ENCODE measurements at places on chromosomes 2 and 18.

- H3K4me3 ChIP-seq: no peak overlapping the region
- DNase-seq: no peak
- H3K4me1 ChIP-seq: no peaks in the 10 kb centered on the region
- no peaks in the 10 kb centered on the region for H3K27me3 ChIP-seq
These were observed 258.6 kb downstream of the CAMKMT start for GRCh38 chr2:44620189-44620990.

DNA sequence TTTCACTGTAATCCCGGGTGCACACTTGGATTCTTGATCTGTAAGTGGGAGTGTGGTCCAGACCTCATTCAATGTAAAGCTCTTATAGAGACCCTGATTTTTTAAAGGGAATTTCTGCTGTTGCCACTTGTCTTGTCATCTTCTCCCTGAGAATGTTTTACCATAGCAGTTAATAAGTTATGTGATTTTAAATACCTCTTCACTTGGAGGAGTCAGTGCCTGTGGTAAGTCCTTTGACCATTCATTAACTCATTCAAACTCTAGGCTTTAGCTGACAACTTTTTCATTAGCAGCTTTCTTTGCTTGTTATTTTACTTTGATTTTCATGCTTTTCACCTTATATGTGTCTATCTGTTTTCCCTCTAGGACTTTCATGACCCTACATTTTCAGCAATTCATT, 51.3 kb downstream of the FMNL2 start:
- H3K27ac ChIP-seq: no peak overlapping the region
- no peaks in the 10 kb centered on the region for H3K27me3 ChIP-seq
- peaks cover 5% of the 10 kb centered on the region for H3K36me3 ChIP-seq
- no peak for DNase-seq
- no peak overlapping the region for H3K4me3 ChIP-seq
- H3K4me1 ChIP-seq: peaks cover 7% of the 10 kb centered on the region

GRCh38 chr2:150219861-150220260, 267.6 kb downstream of the RND3 start:
- no peaks in the 10 kb centered on the region for H3K27me3 ChIP-seq
- no peak overlapping the region for H3K27ac ChIP-seq
- H3K4me1 ChIP-seq: peaks cover 2% of the 10 kb centered on the region
- no peak overlapping the region for H3K4me3 ChIP-seq
- no peak for DNase-seq

DNA sequence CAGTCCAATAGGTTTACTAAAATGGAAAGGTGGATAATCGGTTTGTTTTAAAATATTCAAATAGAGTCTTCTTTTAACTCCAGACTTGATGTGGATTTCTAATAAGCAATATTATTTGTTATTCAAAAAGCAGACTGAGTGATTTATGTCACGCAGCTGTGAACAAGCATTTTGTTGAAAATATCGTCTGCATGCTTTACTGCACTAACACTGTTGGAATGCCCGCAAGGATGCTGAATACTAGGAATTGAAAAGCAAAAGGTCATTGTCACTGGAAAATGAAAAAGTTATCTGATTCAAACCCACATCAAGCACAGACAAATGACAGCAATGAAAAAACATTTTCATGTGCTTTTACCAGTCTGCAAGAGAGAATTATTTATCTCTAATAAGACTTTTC, 31.1 kb downstream of the CHN1 start:
- H3K4me1 ChIP-seq: peaks cover 22% of the 10 kb centered on the region
- H3K27me3 ChIP-seq: no peaks in the 10 kb centered on the region
- no peak overlapping the region for H3K27ac ChIP-seq
- DNase-seq: no peak
- no peak overlapping the region for H3K4me3 ChIP-seq
